ENCODE measurements at places on chromosomes 13 and 19. TPM values are rescaled to one million over a fixed set of nuclear protein-coding genes. Genes with fewer than 3 reads are reported as not detected.

Gene SLC8A2
- 0.28 TPM for total RNA-seq

DNA sequence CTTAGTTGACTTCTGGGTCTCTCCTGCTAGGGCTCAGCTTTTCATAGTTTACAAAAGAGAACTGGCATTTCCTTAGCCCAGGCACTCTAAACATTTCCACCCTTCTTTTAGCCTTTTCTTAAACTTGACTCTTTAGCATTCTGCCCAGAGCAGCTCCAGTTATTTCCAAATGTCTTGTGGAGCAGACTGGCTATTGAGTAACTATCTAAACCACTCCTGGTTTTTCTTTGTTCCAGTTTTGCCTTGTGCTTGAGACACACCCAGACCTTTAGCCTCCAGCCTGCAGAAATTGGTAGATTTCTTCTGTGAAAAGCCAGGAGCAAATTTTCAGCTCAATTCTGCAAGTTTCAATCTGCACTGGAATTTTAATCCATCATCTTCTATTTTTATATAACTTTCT is 1813.1 kb downstream of the OLFM4 start:
- DNase-seq, result no peak

DNA sequence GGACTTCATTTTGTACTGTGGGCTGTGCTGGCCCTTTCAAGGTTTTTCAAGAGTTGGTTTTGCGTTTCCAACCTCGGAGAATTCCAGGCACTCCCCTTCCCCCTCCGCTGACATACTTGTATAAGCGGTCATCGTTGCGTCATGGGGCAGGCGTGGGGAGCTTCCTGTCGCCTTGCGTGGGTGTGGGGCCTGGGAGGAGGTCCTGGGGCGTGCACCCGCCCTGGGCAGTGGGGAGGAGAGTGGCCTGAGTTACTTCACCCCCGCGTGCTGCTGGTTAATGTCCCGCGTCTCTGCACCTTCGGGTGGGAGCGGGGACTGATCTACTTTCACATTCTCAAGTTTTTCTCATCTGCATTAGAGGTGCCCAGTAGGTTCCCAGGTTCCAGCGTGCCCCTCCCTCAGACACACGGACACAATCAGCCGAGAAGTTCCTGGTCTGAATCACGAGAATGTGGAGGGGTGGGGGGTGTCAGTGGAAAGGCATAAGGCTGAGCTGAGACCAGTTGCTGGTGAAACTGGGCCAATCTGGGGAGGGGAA is 4.1 kb downstream of the IER2 start:
- peak; percentile 97 for DNase-seq

DNA sequence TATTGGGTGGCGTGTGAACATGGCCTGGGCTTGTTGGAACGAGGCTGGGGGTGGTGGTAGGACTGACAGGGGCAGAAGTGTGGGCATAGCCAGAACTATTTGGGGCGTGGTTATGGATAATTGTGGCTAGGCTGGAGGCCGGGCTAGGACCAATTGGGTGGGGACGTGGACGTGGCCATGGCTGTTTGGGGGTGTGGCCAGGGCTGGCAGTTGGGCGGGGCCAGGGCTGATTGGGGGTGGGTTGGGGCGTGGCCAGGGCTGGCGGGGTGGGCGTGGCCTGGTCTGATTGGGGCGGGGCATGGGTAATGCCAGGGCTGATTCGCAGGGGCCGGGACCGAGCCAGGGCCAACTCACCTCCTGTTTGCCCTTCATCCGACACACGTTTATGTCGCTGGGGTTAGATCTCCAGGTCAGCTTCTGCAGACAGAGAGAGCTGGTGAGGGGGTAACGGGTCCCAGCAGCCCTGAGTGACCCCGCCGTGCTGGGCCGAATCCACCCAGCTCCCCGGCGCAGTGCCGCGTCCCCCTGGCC is 2.8 kb downstream of the SEMA6B start:
- DNase-seq, result no peak

- no peak for DNase-seq
These were observed 271.0 kb downstream of the DNAJC15 start for GRCh38 chr13:43294412-43294811.
